ENCODE measurements at places on chromosomes 3 and 15.

DNA sequence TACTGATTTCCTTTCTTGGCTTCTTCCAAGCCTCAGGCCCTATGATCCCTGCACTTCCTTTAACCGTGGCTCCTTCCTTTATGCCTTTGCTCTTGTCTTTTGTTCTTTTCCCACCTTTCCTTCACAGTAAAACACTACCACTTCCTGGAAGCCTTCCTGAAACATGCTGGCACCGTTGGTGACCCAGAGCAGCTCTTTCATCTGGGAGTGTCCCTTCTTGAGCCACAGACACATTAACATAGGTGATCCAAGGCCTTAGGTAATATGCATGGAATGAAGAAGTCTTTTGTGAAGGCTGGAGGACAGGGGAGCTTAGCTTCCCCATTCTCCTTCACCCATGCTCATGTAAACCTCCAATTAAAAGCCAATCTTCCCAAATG is 39.4 kb downstream of the AMOTL2 start:
- DNase-seq: no peak

DNA sequence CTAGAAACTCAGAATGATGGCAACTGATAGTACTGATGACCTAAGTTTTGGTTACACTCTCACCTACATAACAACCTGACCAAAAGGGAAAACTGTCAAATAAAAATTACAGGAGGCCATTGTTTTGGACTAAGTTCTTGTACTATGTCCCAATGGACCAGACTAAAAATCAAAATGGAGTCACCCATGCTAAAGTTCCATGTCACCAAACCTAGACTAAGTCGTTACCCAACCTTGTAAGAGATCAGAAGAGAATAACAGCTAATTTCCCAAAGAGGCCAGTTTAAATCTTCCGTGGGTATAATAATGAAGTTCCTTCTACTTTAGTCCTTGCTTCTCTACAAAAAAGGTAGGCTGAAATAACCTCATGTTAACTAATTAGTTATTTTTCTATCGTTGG is 12.3 kb downstream of the THOC7 start:
- no peak for DNase-seq

DNA sequence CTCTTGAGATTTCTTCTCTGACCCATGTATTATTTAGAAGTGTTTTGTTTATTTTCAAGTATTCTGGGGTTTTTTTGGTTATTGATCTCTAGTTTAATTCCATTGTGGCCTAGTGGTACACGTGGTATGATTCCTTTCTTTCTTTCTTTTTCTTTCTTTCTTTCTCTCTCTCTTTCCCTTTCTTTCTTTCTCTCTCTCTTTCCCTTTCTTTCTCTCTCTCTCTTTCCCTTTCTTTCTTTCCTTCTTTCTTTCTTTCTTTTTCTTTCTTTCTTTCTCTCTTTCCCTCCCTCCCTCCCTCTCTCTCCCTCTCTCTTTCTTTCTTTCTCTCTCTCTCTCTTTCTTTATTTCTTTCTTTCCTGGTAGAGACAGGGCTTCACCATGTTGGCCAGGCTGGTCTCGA is 85.7 kb upstream of the UBE2E1 start:
- DNase-seq: no peak

DNA sequence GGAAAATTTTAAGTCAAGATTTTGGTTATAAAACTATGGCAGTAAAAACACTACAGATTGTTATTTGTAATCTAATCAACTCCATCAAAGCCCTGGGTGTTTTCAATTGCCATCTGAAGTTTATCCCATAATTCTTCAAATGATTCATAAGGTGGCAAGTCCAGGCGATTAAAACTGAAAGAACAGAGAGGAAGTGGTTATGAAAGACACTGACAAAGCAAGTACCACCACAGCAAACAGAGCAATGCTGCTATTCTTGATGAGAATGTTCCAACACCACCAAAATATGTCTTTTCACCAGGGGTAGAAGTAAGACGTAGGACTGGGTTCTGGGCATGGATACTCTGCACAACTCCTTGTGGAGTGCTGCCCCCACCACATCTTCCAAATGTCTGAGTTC is 86.9 kb upstream of the PRTG start:
- DNase-seq: no peak

DNA sequence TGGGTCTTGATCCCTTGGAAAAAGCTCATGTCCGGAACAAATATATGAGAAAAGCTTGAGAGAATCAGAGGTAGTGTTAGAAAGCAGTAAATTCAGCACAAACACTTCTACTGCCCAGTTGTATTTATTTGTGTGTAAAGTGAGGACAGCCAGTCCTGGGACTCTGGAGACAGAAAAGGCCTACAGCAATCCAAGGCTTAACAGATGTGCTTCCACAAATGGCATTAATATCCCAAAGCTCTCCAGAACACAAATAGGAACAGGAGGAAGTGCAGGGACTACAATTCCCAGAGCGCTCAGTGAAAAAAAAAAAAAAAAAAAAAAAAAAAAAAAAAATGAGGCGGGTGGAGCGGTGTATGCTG is 390 bp upstream of the AP2M1 start:
- no peak for DNase-seq

- DNase-seq: no peak
Measured at GRCh38 chr3:4859788-4860187, 119.4 kb upstream of the BHLHE40 start.

- DNase-seq: no peak
Measured at GRCh38 chr3:152885076-152885475, 50.1 kb downstream of the P2RY1 start.

DNA sequence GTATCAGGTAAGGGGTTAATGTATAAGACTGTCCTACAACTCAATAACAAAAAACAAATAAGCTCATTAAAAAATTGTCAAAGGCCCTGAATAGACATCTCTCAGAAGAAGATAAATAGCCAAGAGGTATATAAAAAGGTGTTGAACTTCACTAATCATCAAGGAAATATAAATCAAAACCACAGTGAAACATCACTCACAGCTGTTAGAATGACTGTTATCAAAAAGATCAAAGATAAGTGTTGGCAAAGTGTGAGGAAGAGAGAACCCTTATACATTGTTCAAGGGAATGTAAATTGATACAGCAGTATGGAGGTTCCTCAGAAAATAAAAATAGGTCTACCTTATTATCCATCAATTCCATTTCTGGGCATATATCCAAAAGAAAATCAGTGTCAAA is 95.5 kb downstream of the FILIP1L start:
- no peak for DNase-seq
